ENCODE measurements at places on chromosomes 12 and 14. TPM values are rescaled to one million over a fixed set of nuclear protein-coding genes. Genes with fewer than 3 reads are reported as not detected.

- peaks cover 15% of the 10 kb centered on the region for H3K4me1 ChIP-seq
- DNase-seq, result no peak
- no peaks in the 10 kb centered on the region for H3K27me3 ChIP-seq
- no peak overlapping the region for H3K4me3 ChIP-seq
These were observed 1.6 kb upstream of the MNAT1 start for GRCh38 chr14:60732840-60733483.

DNA sequence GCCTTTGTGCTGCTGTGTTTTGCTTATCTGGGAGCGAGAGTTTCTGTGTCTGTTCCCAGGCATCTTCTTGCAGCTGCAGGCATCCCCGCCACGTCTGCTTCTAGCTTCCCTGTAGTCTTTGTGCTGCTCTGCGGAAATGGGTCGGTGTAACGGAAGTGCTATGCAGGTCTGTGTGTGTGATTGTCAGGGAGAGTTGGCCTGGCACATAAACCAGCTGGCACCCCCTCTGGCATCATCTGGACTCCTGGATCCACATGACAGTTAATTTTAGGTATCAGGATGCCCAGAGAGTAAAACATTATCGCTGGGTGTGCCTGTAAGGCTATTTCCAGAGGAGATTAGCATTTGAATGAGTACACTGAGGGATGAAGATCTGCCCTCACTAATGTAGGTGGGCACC is 9.4 kb upstream of the OASL start:
- H3K27me3 ChIP-seq, result peaks cover 5% of the 10 kb centered on the region
- no peaks in the 10 kb centered on the region for H3K4me1 ChIP-seq
- H3K36me3 ChIP-seq, result no peaks in the 10 kb centered on the region
- H3K27ac ChIP-seq, result no peak overlapping the region
- H3K4me3 ChIP-seq, result no peak overlapping the region

DNA sequence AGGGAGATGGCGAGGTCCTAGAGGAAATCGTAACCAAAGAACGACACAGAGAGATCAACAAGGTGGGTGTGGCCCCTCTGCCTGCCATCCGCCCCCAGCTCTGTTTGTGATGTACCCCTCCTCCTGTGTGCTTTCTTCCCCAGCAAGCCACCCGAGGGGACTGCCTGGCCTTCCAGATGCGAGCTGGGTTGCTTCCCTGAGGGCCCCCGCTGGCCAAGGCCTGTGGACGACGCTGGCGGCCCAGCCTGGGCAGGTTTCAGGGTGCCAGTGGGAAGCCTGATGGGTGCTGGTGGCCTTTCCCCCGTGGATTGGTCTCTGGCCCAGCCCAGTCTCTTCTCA is 2.0 kb downstream of the ARL6IP4 start:
- H3K27me3 ChIP-seq, result no peaks in the 10 kb centered on the region
- no peaks in the 10 kb centered on the region for H3K36me3 ChIP-seq
- no peak for DNase-seq

- DNase-seq, result peak; percentile 95
- H3K36me3 ChIP-seq, result peaks cover 25% of the 10 kb centered on the region
- H3K27ac ChIP-seq, result peak overlapping the region; percentile 98
- H3K27me3 ChIP-seq, result no peaks in the 10 kb centered on the region
- peak overlapping the region; percentile 83 for H3K4me3 ChIP-seq
These were observed 1.4 kb upstream of the FOS start for GRCh38 chr14:75277008-75277814.

DNA sequence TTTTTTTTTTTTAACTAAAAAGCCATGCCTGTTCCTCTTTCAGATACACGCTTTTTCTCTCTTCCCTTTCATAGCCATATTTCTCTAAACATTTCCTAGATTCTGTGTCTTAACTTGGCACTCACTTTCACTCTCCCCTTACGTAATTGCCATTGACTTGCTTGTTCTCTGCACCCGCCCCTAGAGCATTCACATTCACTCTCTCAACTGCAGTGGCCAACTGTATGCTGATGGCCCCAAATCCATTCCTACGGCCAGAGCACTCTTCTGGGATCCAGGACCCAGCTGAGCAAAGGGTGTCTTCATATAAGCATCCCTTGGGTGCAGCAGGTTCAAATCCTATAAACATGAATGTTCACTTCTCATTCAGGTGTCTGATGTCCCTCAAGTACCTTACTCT is 59.5 kb downstream of the CKB start:
- peaks cover 62% of the 10 kb centered on the region for H3K36me3 ChIP-seq
- no peak overlapping the region for H3K27ac ChIP-seq
- no peak overlapping the region for H3K4me3 ChIP-seq
- H3K27me3 ChIP-seq, result no peaks in the 10 kb centered on the region
- DNase-seq, result no peak

- peak; percentile 37 for DNase-seq
- H3K27ac ChIP-seq, result no peak overlapping the region
- H3K27me3 ChIP-seq, result no peaks in the 10 kb centered on the region
- no peak overlapping the region for H3K4me3 ChIP-seq
- H3K36me3 ChIP-seq, result no peaks in the 10 kb centered on the region
These were observed 124.3 kb downstream of the RASSF9 start for GRCh38 chr12:85711735-85712390.

DNA sequence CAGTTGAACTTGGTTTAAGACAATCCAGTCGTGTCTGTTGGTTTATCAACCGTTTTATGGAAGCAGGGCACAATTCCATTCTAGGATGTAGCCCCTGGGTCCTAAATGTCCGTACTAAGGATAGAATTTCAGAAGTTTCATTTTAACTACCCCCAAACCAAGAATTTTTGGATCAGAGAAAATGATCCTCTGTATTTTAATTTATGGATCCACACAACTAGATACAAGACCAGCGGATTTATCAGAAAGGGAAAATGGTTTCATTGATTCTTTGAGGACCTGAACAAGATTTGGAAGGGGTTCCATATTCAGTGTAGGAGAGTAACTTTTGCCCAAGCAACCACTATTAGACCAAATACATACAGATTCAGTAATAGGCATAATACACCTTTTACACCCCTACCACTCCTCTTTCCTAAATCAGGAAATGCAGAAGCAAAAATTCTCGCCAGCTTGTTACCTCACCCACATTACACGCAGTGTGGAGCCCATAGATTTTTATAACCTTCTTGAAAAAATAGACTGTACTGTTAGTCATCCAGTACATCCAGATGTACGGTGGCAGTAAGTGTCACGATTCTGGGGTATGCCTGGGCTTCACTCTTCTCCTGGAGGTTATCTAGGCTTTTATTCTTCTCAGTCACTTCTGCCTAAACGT is 1.4 kb upstream of the FBXL14 start:
- peaks cover 33% of the 10 kb centered on the region for H3K4me1 ChIP-seq
- H3K36me3 ChIP-seq, result no peaks in the 10 kb centered on the region
- H3K27me3 ChIP-seq, result no peaks in the 10 kb centered on the region
- H3K4me3 ChIP-seq, result peak overlapping the region; percentile 96
- H3K27ac ChIP-seq, result peak overlapping the region; percentile 91

DNA sequence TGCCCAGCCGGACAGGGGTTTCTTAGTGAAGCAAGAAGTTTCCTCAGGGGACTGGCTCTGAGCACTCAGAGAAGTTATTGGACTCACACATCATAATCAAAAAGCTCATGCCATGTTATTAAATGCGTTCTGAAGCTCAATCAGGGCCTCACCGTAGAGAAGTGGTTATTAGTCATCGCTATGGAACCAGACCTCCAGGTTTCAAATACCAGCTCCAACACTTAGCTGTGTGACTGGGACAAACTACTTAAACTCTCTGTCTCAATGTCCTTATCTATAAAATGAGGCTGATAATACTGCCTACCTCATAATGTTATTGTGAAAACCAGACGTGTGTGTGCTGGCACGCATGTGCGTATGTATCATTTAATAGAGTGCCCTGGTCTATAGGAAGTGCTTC is 7.3 kb downstream of the STAT6 start:
- no peaks in the 10 kb centered on the region for H3K36me3 ChIP-seq
- no peak overlapping the region for H3K4me3 ChIP-seq
- no peak overlapping the region for H3K27ac ChIP-seq
- no peak for DNase-seq

- H3K27me3 ChIP-seq, result no peaks in the 10 kb centered on the region
- H3K27ac ChIP-seq, result no peak overlapping the region
- H3K36me3 ChIP-seq, result no peaks in the 10 kb centered on the region
- no peak overlapping the region for H3K4me3 ChIP-seq
These were observed 16.2 kb upstream of the KCNK13 start for GRCh38 chr14:90045616-90046015.

- no peaks in the 10 kb centered on the region for H3K27me3 ChIP-seq
- peaks cover 3% of the 10 kb centered on the region for H3K4me1 ChIP-seq
- H3K4me3 ChIP-seq, result no peak overlapping the region
- no peak for DNase-seq
These were observed 79.6 kb downstream of the PPM1A start for GRCh38 chr14:60328583-60328982.

DNA sequence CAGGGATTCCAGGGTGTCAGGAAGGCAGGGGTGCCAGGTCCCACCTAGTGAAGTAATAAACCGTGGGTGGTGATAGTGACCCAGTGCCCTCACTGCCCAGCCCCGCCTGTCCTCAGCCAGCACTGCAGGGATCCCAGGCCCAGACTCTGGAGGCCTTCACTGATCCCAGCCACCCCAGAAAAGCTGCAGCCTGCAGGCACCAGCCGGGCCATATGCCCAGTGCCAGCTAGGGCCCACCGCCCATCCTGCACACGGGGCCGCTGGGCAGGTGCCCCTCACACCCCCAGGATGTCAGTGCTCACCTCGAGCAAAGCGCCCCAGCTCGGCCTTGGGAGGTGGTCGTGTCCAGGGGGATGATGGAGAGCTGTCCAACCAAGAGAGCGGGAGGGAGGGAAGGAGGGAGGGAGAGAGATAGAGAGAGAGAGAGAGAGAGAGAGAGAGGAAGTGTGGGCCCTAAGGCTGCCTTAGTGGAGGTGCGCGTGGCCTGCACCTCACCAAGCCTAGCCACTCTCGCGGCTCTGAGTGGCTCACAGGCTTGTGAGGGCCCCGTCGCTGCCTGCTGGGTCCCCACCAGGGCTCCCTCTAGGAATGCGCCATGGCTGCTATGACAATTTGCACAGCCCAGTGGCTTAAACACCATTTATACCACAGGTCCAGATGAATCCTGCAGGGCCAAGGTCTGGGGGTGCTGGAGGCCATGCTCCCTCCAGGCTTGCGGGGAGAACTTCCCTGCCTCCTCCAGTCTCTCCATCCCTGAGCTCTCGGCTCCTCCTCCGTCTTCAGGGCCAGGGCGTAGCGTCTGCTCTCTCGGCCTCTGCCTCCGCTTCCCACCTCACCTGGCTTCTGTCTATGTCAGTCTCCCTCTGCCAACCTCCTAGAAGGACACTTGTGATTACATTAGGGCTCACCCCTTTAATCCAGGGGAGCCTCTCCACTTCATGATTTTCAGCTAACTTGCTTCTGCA is 401.0 kb downstream of the TMEM121 start:
- H3K4me3 ChIP-seq, result no peak overlapping the region
- no peaks in the 10 kb centered on the region for H3K36me3 ChIP-seq
- H3K27me3 ChIP-seq, result peaks cover 2% of the 10 kb centered on the region
- no peaks in the 10 kb centered on the region for H3K4me1 ChIP-seq
- no peak overlapping the region for H3K27ac ChIP-seq

DNA sequence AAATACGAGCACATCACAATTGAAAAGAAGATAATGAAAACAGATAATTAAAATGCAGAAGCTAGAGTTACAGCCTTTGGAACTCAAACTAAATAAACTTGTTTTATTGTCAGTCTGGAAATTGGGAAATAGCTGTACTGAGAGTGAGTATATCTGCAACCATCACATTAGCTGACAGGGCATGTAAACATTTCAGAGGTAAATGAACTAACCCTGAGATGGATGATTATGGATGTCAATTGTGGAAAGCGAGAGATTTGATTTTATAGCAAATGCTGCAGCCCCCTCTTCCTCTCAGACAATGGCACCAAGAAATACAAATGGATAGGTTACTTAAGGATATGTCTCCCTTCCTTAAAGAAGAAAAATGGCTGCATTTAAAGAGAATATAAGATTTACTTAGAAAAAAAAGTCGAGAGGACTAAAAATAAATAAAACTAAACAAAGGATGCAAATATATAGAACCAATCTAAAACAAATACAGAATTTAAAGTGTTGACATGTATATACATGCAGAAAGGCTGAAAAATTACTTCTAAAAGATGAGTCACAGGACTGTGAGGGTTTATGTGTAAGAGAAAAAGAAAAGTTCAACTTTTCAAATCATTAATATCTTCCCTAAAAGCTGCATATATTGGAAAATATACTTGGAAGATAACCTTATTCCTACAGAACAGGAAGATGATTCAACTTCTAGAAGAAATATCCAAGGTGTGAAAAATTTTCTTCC is 120.3 kb upstream of the FLRT2 start:
- no peak for DNase-seq
- H3K4me3 ChIP-seq, result no peak overlapping the region
- no peaks in the 10 kb centered on the region for H3K27me3 ChIP-seq
- no peaks in the 10 kb centered on the region for H3K4me1 ChIP-seq

Gene GOLT1B
- total RNA-seq, result 14.0 TPM

Gene LHX5
- total RNA-seq, result not detected

Gene HOXC12
- not detected for total RNA-seq

Gene NFATC4
- 12.0 TPM for total RNA-seq

Gene JPH4
- 0.62 TPM for total RNA-seq

Gene GSG1
- not detected for total RNA-seq

Gene GALNT16
- 2.6 TPM for total RNA-seq
